ENCODE measurements at places on chromosomes 5 and 9. TPM values are rescaled to one million over a fixed set of nuclear protein-coding genes. Genes with fewer than 3 reads are reported as not detected.

The ASPN gene
- 9.1 TPM for total RNA-seq

GRCh38 chr5:178330791-178331404 is 98.3 kb upstream of the PHYKPL start:
- H3K36me3 ChIP-seq = no peaks in the 10 kb centered on the region
- H3K4me1 ChIP-seq = peaks cover 39% of the 10 kb centered on the region
- peak overlapping the region; percentile 60 for H3K27ac ChIP-seq
- no peaks in the 10 kb centered on the region for H3K27me3 ChIP-seq
- DNase-seq = no peak

The NAIF1 gene
- total RNA-seq = 7.5 TPM

DNA sequence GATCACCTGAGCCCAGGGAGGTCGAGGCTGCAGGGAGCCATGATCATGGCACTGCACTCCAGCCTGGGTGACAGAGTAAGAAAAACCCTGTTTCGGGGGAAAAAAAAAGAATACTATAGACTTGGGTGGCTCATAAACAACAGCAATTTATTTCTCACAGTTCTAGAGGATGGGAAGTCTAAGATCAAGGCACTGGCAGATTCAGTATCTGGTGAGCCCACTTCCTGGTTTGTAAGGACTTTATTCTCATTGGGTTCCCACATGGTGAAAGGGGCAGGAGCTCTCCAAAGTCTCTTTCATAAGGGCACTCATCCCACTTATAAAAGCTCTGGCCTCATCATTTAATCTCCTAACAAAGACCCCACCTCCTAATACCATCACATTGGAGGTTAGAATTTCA is 8.7 kb downstream of the HINT1 start:
- peaks cover 43% of the 10 kb centered on the region for H3K36me3 ChIP-seq
- H3K4me3 ChIP-seq = no peak overlapping the region
- no peaks in the 10 kb centered on the region for H3K27me3 ChIP-seq

The UBE2QL1 gene
- total RNA-seq = 1.6 TPM

The PLAC8L1 gene
- not detected for total RNA-seq

DNA sequence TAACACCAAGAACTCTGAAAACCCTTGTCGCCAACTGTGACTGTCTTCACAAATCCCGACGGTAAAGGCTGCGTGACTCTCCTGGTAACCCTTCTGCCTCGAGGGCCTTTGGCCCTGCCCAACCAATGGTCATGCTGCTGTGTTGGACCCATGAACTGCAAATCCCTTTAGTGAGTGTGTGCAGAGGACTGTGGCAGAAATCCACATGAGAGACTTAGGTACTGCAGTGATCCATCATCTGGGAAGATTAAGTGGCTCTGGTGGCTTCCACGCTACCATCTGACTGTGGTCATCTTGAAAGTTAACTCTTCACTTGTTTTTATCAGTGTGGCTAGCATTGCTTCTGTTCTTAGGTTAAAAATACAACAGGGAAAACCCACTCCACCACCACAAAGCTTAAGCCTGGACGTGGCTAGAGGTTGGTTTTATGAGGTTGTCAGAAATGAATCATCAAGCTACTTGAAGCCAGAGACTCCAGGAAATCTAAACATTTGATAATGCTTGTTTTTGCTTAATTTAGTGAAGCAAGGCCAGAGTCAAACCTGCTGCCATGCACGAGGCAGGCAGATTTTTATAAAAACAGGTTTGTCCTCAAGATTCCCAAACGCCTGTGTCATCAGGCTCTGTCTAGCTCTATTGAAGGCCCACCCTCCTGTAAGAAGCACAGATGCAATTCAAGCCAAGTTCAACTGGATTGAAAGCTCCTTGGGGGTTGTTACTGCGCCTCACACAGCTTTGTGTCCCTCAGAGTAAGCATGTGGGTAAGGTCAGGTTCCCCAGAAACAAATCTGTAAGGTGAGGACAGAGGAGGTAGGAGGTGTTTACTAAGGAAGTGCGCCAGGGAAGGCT is 52.7 kb upstream of the ERCC6L2 start:
- H3K36me3 ChIP-seq = no peaks in the 10 kb centered on the region
- H3K4me3 ChIP-seq = no peak overlapping the region
- H3K27me3 ChIP-seq = no peaks in the 10 kb centered on the region
- DNase-seq = no peak
- H3K4me1 ChIP-seq = no peaks in the 10 kb centered on the region

- no peaks in the 10 kb centered on the region for H3K4me1 ChIP-seq
- no peak overlapping the region for H3K4me3 ChIP-seq
- H3K27ac ChIP-seq = no peak overlapping the region
- H3K36me3 ChIP-seq = peaks cover 14% of the 10 kb centered on the region
Observed at GRCh38 chr9:128470560-128470959, 14.8 kb downstream of the ODF2 start.

GRCh38 chr9:76082057-76082456 is 191.6 kb downstream of the PCSK5 start:
- peaks cover 2% of the 10 kb centered on the region for H3K36me3 ChIP-seq
- no peak overlapping the region for H3K4me3 ChIP-seq
- H3K27ac ChIP-seq = peak overlapping the region; percentile 6
- DNase-seq = no peak

GRCh38 chr5:151255621-151256286 is 2.8 kb downstream of the GM2A start:
- H3K4me3 ChIP-seq = no peak overlapping the region
- peaks cover 37% of the 10 kb centered on the region for H3K4me1 ChIP-seq
- peaks cover 13% of the 10 kb centered on the region for H3K36me3 ChIP-seq
- H3K27me3 ChIP-seq = no peaks in the 10 kb centered on the region
- no peak for DNase-seq
- no peak overlapping the region for H3K27ac ChIP-seq

DNA sequence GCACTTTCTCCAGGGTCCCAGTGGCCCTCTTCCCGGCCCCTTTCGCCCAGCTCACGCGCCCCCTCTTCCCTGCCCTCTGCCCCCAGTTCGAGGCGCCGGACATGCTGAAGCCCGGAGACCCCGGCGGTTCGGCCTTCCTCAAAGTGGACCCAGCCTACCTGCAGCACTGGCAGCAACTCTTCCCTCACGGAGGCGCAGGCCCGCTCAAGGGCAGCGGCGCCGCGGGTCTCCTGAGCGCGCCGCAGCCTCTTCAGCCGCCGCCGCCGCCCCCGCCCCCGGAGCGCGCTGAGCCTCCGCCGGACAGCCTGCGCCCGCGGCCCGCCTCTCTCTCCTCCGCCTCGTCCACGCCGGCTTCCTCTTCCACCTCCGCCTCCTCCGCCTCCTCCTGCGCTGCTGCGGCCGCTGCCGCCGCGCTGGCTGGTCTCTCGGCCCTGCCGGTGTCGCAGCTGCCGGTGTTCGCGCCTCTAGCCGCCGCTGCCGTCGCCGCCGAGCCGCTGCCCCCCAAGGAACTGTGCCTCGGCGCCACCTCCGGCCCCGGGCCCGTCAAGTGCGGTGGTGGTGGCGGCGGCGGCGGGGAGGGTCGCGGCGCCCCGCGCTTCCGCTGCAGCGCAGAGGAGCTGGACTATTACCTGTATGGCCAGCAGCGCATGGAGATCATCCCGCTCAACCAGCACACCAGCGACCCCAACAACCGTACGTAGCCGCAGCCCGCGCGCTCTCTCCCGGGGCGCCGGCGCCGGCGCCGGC is 1.0 kb downstream of the PRDM6 start:
- H3K27ac ChIP-seq = peak overlapping the region; percentile 62
- peaks cover 37% of the 10 kb centered on the region for H3K4me1 ChIP-seq
- H3K36me3 ChIP-seq = no peaks in the 10 kb centered on the region

DNA sequence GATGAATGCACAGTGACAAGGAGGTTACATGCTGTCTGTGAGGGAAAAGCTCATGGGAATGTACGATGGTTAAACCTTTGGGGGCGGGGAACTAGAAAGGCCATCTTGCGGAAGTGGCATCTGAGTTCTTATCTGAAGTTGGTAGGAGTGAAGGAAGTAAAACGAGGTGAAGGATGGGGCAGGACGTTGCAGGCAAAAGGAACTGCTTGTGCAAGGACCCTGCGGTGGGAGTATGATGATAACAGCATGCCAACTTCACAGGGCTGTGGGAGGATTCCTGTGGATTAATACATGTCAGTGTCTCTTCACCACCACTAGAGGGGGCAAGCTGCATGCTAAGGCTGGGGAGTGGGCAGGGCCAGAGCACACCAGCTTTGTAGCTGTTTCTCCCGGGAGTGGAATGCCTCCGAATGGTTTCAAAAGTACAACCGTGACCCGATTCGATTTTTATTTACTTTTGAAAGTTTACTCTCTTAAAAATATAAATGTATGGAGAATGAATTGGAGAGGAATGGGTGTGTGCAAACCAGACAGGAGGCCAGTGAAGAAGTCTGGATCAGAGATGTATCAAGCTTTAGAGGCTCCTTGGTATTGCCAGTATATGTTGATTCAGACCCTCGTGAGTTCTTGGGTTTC is 62.5 kb downstream of the CYFIP2 start:
- no peaks in the 10 kb centered on the region for H3K27me3 ChIP-seq
- H3K4me1 ChIP-seq = peaks cover 5% of the 10 kb centered on the region
- peak overlapping the region; percentile 29 for H3K4me3 ChIP-seq
- no peak for DNase-seq

The PRRX2 gene
- 1.7 TPM for total RNA-seq

- H3K36me3 ChIP-seq = no peaks in the 10 kb centered on the region
- no peak for DNase-seq
- H3K4me1 ChIP-seq = peaks cover 51% of the 10 kb centered on the region
- H3K27me3 ChIP-seq = no peaks in the 10 kb centered on the region
Observed at GRCh38 chr5:96664669-96665068, 2.5 kb downstream of the CAST start.

The NR5A1 gene
- not detected for total RNA-seq

The CTXN3 gene
- total RNA-seq = not detected

Data from esophagus muscularis mucosa (tissue), 4 donors.